ENCODE measurements at places on chromosomes 5 and 9. TPM values are rescaled to one million over a fixed set of nuclear protein-coding genes. Genes with fewer than 3 reads are reported as not detected.

The PCDHB3 gene
- not detected for total RNA-seq

The GMCL2 gene
- total RNA-seq, result not detected

The AK8 gene
- not detected for total RNA-seq

The GRXCR2 gene
- total RNA-seq, result not detected

The TAF1L gene
- not detected for total RNA-seq

The EXOSC2 gene
- total RNA-seq, result 88.4 TPM

The GABRA1 gene
- total RNA-seq, result not detected

The STK32A gene
- not detected for total RNA-seq

The CD274 gene
- 17.6 TPM for total RNA-seq

The STC2 gene
- 2.4 TPM for total RNA-seq

The PHYKPL gene
- total RNA-seq, result 61.1 TPM

The RBM22 gene
- total RNA-seq, result 73.6 TPM

The DMXL1 gene
- 25.9 TPM for total RNA-seq

The PDZD2 gene
- 0.15 TPM for total RNA-seq

The CMYA5 gene
- total RNA-seq, result 0.16 TPM

The SPAAR gene
- total RNA-seq, result not detected
